ENCODE measurements at places on chromosomes 7 and 10.
A peak's percentile ranks its signal among the peaks of the same experiment; 100 is the strongest.

DNA sequence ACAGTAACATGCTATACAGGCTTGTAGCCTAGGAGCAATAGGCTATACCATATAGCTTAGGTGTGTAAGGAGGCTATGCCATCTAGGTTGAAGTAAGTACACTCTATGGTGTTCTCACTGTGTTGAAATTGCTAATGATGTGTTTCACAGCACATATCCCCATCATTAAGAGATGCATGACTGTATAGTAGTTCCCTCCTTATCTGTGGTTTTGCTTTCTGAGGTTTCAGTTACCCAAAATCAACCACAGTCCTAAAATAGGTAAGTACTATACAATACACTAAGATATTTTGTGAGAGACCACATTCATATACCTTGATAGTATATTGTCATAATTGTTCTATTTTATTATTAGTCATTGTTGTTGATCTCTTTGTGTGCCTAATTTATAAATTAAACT is 12.7 kb downstream of the FZD1 start:
- no peak for DNase-seq

GRCh38 chr7:26609532-26609931 is 254.9 kb downstream of the SKAP2 start:
- no peak for DNase-seq

DNA sequence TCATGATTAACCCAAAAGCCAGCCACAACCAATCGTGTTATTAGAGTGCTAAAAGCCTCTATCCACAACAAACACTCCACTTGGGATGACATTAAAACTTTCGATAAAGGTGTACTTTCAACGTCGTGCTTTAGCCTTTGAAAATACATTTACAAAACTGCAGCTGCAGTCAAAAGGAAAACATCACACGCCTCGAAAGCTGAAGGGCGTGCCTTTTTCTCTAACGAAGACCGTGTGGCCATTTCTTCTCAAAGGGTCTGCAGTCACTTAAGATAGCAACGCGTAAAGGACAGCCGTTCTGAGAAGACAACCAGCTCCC is 1.1 kb downstream of the ARHGAP12 start:
- DNase-seq: no peak

DNA sequence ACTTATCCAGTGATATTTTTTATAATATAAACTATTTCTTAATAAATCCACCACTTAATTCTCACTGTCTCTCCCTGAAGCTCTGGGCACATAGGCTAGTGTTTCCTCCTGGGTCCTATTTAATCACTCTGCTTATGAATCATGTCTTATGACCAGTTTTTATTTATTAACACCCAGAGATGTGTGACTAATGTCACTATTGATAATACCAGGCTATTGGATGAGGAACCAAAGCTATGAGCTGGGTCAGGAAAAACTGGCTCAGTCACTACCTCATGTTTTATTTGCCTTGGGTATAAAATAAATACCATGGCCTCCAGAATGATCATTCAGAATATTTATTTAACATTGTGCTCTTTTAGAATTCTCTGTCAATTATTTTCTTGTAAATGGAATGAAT is 5.2 kb downstream of the SEMA3E start:
- peak; percentile 91 for DNase-seq

GRCh38 chr7:5661942-5662341 is 119.5 kb downstream of the RNF216 start:
- no peak for DNase-seq

GRCh38 chr10:132397036-132397541 is at the start of gene PWWP2B:
Gene PWWP2B, plus strand, starts transcription at chr10:132397200. Its CDS starts 27 bp downstream, at chr10:132397227.
- no peak for DNase-seq

DNA sequence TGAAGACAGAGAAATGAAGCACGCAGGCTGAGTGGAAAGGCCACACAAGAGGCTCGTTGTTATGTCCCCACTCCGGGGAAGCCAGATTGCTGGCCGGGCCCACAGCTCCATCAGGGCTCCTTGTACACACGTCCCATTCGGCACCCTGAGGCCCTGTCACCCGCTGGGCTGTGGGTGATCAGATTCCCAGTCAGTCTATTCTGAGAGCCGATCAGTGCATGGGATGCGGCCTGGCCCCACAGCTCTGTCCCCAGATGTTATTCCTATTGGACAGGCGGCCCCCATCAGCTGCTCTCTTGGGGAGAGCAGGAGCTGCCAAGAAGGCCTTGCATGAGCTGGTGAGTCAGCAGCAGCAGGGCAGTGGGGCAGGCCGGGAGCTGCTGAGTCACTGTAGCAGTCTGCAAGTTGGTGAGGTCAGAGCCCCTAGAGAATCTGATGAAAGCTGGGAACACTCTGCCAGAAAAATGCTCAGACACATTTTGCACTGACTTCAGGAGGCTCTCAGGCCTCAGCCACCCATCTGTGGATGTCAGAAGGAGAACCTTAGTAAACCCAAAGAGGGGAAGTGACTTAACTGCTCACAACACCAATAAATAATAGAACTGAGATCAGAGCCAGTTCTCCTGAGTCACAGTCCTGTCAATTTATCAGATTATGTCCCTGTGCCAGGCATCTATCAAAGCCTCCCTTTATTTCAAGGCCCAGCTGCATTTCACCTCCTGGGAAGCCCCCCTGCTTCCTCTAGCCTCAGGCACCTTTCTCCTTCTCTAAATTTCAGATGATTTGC is 9.4 kb upstream of the PSAP start:
- DNase-seq: peak; percentile 96
